Mesenchymal stem cell (in vitro differentiated cells and primary cell): ENCODE measurements at places on chromosomes 4 and X.
A peak's percentile ranks its signal among the peaks of the same experiment; 100 is the strongest.

- no peaks in the 10 kb centered on the region for H3K4me1 ChIP-seq
- no peak overlapping the region for H3K27ac ChIP-seq
- H3K27me3 ChIP-seq, result no peaks in the 10 kb centered on the region
- no peak for DNase-seq
- H3K4me3 ChIP-seq, result no peak overlapping the region
Measured at GRCh38 chr4:14364953-14365536, 637.2 kb upstream of the CPEB2 start.

DNA sequence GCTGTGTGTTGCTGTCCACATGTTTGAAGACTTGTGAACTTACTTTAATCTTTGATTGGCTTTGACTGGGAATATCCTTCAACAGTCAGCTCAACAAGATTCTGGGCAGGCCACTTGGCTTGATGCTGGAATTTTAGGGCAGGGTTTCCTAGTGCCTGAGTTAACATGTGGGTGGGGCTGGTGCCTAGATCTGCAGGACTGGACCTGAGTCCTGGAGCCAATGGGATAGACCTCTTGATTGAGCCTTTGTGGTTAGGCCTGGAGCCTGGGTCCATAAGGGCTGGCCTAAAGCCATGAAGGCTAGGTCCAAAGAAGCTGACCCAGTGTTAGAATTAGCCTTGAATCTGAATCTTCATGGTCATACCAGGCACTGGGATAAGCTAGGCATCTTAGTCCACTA is 757.1 kb upstream of the ADGRL3 start:
- H3K4me1 ChIP-seq, result no peaks in the 10 kb centered on the region
- H3K36me3 ChIP-seq, result no peaks in the 10 kb centered on the region
- no peak overlapping the region for H3K27ac ChIP-seq
- no peak for DNase-seq
- H3K27me3 ChIP-seq, result no peaks in the 10 kb centered on the region

GRCh38 chr4:145299380-145300076 is 119.1 kb upstream of the OTUD4 start:
- no peak overlapping the region for H3K4me3 ChIP-seq
- H3K27me3 ChIP-seq, result peaks cover 14% of the 10 kb centered on the region
- no peak overlapping the region for H3K27ac ChIP-seq
- DNase-seq, result peak; percentile 61
- H3K4me1 ChIP-seq, result peaks cover 1% of the 10 kb centered on the region

DNA sequence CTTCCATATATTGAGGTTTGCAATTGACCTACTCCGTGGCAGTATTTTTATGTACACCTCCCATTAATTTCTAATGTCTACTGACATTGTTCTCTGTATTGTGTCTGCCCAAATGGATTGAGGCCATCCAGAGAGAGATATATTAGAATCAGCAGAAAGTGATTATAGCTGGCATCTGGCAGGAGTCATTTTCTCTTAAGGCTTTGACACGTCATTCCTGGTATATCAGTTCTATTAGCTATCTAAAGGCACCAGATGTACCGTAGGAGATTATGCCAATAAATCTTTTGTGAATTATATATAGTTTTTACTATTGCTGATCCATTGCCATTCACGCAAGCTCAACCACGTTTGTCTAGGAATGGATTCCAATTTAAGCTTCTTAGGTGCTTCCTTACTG is 1026.4 kb upstream of the IGFBP7 start:
- no peaks in the 10 kb centered on the region for H3K36me3 ChIP-seq
- no peaks in the 10 kb centered on the region for H3K4me1 ChIP-seq
- DNase-seq, result no peak
- no peak overlapping the region for H3K4me3 ChIP-seq
- H3K27me3 ChIP-seq, result no peaks in the 10 kb centered on the region

- H3K4me3 ChIP-seq, result no peak overlapping the region
- H3K27me3 ChIP-seq, result no peaks in the 10 kb centered on the region
- peak; percentile 61 for DNase-seq
- H3K36me3 ChIP-seq, result peaks cover 1% of the 10 kb centered on the region
Measured at GRCh38 chr4:168830777-168831512, 179.1 kb downstream of the CBR4 start.

DNA sequence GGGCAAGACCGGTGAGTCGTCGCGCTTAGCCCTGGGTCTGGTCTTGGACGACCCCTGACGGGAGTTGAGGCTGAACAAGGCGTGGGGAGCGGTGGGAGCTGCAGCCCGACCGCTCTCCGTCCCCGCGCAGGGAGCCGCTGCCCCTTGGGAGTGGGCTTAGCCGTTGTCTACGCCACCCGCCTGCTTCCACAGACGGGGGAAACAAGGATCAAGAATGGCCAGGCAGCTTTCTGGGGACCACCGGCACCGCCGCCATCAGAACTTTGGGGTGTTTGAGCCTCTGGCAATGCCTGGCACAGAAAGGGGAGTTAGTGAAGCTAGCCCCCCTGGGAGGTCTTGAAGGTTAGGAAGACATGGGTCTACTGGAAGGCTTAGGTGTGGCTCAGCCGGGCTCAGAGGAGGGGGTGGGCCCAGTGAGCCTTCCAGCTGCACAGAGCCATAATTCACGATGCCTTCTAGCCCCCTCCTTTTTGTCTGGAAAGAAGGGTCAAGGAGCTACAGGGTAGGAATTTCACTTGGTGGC is 583 bp downstream of the RASL11B start:
- peaks cover 19% of the 10 kb centered on the region for H3K36me3 ChIP-seq
- DNase-seq, result no peak
- peak overlapping the region; percentile 81 for H3K4me3 ChIP-seq
- H3K27me3 ChIP-seq, result peaks cover 33% of the 10 kb centered on the region
- H3K27ac ChIP-seq, result no peak overlapping the region
- peaks cover 13% of the 10 kb centered on the region for H3K4me1 ChIP-seq

- H3K4me3 ChIP-seq, result no peak overlapping the region
- no peaks in the 10 kb centered on the region for H3K4me1 ChIP-seq
- peaks cover 40% of the 10 kb centered on the region for H3K36me3 ChIP-seq
- no peaks in the 10 kb centered on the region for H3K27me3 ChIP-seq
Measured at GRCh38 chr4:105236916-105237311, 90.2 kb downstream of the TET2 start.

DNA sequence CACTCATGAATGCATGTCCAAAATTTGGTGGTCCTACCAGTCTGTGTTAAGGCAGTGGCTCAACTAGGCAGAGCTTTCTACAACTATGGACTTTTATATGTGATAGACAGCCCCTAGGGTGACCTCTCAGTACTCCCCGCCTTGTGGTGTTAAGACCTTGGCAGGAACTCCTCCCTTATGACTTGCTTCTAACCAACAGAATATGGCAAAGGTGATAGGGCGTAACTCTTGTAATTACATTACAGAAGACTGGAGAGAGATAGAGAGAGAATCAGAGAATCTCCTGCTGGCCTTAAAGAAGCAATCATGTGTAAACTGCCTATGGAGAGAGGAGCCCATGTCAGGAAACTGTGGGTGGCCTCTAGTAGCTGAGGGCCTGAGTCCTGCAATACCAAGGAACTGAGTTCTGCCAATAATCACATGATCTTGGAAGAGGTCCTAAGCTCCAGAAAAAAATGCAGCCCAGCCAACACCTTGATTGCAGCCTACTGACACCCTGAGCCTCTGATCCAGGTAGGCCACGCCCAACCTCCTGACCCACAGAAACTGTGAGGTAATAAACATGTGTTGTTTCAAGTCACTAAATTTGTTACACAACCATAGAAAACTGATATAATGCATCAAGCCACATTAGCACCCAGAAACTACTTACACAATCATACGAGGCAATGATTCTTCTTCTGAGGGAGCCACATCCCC is 68.9 kb downstream of the INPP4B start:
- no peak overlapping the region for H3K4me3 ChIP-seq
- H3K4me1 ChIP-seq, result no peaks in the 10 kb centered on the region
- no peaks in the 10 kb centered on the region for H3K36me3 ChIP-seq
- no peaks in the 10 kb centered on the region for H3K27me3 ChIP-seq

DNA sequence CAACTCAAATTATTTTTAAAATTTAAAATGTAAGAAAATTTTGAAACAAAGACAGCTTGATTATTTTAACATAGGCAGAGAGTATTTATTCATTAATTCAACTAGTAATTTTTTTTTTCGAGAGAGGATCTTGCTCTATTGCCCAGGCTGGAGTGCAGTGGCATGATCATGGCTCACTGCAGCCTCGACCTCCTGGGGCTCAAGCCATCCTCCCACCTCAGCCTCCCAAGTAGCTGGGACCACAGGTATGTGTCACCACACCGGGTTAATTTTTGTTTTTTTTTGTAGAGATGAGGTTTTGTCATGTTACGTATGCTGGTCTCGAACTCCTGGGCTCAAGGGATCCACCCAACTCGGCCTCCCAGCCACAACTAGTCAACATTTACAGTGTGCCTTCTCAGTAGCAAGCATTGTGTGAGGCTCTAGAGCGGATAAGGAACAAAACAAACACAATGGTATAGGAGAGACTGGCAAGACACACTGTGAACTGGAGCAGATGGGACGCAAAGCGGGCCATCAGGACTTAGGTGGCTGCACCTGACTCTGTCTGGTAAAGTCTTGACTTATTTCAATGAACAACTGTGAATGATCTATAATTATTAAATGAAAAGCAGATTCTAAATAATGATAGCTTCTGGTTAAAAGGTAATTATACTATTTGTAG is 21.6 kb downstream of the SETD7 start:
- H3K4me3 ChIP-seq, result no peak overlapping the region
- no peak overlapping the region for H3K27ac ChIP-seq
- peaks cover 5% of the 10 kb centered on the region for H3K4me1 ChIP-seq
- H3K27me3 ChIP-seq, result no peaks in the 10 kb centered on the region
- peaks cover 7% of the 10 kb centered on the region for H3K36me3 ChIP-seq
- DNase-seq, result no peak

DNA sequence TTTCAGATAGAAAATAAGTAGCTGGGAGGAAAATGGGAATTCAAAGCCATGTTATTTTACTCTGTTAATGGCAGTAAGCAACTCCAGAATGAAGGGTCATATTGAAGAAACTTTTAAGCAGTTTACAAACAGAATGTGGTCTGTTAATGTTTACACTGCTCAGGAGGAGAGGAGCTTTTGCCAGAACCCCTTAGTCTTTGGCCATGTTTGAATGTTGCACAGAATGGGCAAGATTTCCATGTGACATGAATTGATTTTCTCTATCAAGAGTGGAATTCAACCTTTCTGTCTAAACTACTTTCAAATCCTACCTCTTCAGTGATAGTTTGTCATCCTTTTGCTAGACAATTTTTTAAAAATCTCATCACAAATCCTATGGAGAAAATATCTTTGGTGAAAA is 115.8 kb upstream of the DGKK start:
- no peak for DNase-seq
- H3K36me3 ChIP-seq, result no peaks in the 10 kb centered on the region
- no peak overlapping the region for H3K27ac ChIP-seq
- H3K4me1 ChIP-seq, result no peaks in the 10 kb centered on the region
- no peaks in the 10 kb centered on the region for H3K27me3 ChIP-seq
- no peak overlapping the region for H3K4me3 ChIP-seq

DNA sequence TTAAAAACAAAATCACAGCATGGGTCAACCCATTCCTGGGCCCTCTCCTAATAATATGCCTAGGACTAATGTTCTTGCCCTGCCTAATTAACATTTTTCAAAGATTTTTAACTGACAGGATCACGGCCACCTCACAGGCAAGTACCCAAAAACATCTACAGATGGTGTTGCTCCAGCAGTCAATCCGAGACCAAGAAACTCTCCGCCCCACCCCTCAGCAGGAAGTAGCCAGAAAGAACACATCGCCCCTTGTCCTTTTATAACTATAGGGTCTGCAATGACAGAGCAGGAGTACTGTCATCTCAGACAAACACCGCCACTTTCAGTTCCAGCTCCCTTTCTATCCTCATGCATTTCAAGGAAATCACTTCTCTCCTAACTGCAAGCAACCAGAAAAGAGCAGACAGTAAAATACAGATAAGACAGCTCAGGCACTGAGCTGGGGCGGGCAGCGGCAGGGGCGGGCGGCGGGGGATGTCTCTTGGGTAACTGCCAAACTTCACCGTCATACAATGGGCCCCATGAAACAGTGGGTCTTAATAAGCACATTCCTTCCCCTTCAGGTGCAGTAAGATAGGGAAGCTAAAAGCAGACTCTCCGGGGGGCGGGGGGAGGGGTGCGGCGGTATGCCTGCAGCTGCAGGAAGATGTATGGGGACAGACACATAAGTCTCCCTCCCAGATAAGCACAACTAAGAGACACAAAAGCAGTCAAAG is 67.4 kb downstream of the ZNF182 start:
- H3K4me1 ChIP-seq, result no peaks in the 10 kb centered on the region
- no peak overlapping the region for H3K27ac ChIP-seq
- no peaks in the 10 kb centered on the region for H3K27me3 ChIP-seq

GRCh38 chr4:51884606-51885005 is 41.7 kb downstream of the DCUN1D4 start:
- no peaks in the 10 kb centered on the region for H3K4me1 ChIP-seq
- H3K27ac ChIP-seq, result no peak overlapping the region
- DNase-seq, result no peak
- H3K4me3 ChIP-seq, result no peak overlapping the region

DNA sequence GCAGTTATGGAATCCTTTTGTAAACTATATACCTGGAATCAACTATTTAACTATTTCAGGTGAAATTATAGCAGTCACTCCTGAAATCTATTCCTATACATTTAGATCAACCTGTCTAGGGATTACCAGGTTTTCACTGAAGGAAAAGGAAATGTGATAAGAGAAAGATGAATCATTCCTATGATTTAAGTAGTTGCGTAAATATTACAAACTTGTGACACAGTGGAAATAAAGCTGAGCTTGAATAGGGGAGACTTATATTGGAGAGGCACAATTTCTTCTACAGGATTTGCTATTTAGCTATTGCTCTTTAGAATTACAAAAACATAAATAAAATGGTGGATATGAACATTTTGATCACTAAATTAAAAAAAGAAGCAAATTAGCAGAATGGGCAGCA is 284.1 kb upstream of the EPHA5 start:
- no peak overlapping the region for H3K27ac ChIP-seq
- no peaks in the 10 kb centered on the region for H3K27me3 ChIP-seq
- DNase-seq, result no peak
- no peak overlapping the region for H3K4me3 ChIP-seq
